ENCODE measurements at places on chromosomes 5 and 9.
A peak's percentile ranks its signal among the peaks of the same experiment; 100 is the strongest.

GRCh38 chr5:93904917-93905316 lies 163.5 kb upstream of the POU5F2 start:
- DNase-seq: no peak

DNA sequence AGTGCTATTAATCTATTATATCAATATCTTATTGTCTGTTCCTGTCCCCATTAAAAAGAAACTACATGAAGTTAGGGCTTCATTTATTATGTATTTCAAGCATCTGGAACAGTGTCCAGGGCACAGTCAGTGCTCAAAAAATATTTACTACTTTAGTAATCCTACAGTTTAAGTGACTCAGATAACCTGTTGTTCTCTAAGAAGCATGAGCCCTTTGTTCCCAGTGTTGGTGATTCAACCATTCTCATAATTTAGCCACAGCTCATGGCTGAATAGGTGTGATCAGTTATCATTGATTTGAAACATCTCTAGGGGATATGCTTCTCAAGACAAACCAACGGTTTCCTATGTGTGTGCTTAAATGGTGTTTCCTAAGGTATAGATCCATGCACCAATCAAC lies 292.7 kb downstream of the TMEM167A start:
- DNase-seq: no peak

DNA sequence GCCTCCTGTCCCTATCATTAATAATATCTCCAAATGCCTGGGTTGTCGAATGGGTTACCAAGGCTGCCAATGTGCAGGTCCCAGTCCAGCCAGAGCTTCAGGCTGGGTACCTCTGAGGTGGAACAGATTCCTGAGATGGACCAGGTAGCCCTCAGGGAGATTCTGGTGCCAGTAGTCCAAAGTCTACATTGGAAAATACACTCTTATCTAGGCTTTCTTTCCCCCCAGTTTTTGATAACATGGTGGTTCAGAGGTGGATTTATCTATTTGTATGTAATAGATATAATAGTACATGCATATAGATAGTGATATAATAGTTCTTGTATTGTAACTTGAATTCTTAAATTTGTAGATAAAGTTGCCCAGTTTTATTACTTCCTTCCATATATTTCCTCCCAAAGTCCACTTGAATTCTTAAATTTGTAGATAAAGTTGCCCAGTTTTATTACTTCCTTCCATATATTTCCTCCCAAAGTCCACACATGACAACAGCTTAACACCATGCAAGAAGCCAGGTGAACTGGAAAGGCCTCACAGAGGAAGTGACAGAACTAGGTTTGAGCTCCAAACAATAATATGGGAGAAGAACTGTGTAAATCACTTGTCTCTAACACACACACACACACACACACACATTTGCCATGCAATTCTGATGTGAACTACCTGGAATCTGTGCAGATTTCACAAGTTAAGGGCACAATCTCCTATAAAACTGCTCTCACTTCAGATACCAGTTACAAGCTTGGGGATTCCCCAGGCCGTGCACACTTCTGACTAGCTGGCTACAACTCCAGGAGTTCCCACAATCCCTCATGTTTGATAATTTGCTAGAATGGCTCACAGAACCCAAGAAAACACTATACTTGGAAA lies 30.7 kb upstream of the ERAP1 start:
- no peak for DNase-seq

DNA sequence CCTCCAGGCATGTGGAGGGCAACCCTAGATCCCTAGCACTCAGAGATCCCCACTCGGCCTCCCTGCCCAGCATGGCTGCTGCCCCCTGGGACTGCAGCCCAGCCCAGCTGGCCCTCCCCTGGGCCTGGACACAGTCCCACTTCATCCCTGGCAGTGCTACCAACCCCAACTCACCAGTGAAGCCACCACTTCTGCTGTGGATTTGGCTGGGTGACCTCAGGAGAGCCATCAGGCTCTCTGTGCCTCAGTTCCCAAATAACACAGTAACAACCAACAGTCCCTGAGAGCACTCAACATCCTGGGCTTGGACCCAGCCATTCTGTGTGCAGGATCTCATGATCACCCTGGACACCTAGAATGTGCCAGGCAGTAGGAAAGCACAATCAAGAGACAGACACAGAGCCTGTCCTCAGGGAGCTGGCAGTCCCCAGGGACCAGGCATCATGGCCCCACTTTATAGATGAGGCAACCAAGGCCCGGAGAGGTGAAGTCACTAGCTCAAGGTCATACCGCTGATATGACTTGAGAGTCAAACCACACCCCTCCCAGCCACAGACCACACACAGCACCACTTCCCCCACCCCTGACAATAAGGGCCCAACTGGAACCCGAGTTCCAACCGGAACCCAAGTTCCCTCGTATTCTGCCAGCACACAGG lies 4.7 kb upstream of the PSMB7 start:
- DNase-seq: peak; percentile 72

DNA sequence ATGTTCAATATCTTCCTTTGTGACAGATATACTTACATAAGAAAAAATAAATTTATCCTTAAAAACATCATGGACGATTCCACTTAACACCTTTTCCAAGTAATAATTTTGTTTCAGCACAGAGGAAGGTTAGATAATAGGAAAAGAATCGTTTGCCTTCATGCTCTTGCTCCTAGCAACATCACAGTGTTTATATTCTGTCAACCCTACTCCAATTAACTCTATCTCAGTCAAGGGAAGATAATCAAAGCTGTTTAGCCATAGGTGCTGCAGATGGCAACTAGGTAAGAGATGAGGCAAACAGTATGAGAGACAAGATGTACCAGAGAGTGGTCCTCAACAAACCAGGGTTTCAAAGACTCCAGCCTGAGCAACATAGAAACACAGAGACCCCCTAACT lies 55.6 kb downstream of the UBAP2 start:
- DNase-seq: no peak

- no peak for DNase-seq
Observed at GRCh38 chr5:28725001-28725400, 1686.6 kb upstream of the CDH9 start.

DNA sequence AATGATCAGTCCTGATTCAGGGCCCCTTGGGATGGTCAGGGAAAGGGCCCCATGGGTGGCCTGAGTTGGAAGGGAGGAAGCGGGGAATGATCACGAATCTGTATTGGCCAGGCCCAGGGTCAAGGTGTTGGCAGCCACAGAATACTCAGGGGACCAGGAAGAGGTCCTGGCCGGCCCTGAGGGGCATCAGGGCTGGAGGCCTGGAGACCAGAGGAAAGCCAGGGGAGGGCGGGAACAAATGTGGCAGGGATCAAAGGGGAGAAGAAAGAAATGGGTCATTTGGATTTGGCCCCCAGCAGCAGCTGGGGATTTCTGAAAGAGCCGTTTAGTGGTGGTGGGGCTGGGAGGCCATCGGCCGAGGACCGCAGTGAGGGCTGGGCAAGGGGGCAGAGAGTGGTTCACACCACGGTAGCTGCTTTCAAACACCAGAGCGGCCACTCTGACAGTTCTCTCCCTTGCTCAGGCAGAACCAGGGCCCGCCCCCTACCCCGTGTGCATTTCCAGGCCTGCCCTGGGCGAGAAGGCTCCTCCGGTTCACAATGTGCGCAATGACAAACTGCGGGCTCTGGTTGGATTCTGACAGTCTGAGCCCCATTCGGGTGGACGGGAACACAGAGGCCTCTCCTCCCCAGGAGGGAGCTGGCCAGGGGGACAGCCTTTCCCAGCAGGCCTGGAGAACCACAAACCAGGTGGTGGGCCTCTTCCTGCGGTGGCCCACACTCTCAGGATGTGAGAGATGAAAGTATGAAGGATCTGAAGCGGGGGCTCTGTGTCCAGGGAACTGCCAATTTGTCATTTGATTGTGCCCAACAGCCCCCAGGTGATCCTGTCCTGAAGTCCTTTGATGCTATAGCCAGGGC lies 220.3 kb upstream of the IER5L start:
- DNase-seq: no peak

GRCh38 chr5:1110307-1111240 lies 1.3 kb downstream of the SLC12A7 start:
- no peak for DNase-seq

DNA sequence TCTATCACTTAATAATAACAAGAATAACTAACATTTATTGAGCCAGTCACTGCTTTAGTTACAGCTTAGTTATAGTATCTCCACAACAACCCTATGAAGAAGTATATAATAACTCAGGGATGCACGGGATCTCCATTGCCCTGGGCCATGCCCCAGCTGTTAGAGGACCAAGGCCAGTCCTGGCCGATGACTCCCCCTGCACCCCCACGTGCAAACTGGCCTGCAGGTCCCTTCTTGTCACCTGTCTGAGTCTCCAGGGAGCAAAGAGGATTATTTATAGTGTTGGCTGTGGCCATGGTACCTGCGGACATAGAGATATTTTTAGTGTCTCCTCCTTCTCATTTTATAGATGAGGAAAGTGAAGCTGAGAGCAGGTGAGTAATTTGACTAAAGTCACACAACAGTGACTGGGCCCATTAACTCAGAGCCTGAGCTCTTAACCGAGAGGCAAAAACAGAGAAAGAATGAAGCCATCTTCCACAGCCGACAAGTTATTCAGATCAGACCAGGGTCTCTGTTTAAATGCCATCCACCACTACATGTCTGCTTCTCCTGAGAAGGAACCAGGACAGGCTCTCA lies 94.4 kb downstream of the TMEM215 start:
- no peak for DNase-seq

GRCh38 chr5:104431002-104431620 lies 868.5 kb upstream of the NUDT12 start:
- no peak for DNase-seq

GRCh38 chr9:4792054-4792571 lies 631 bp upstream of the RCL1 start:
- DNase-seq: no peak

DNA sequence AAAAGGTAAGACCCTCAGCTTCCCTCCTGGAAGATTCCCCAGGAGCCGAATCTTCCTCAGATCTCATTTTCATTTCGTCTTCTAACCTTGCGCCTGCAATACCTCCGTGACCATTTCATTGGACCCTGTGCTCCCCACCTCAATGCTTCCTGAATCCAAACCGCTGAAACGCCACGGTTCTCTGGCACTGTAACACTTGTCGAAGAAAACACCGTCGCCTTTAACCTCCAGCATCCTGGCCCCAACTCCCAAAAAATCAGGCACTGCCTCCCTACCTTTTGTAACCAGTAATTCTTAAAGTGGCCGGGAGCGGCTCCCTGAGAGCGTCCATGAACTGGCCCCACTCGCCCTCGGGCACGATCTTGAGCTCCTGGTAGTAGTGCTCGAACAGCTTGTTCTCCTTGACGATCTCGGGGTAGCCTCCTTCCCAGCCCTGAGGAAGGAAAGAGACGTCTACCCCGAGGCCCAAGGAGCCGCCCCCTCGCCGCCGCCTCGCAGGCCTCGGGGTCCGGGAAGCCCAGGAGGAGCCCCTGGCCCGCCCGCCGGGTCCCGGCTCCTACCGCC lies 438 bp downstream of the NSUN2 start:
- DNase-seq: no peak

GRCh38 chr9:118331622-118332045 lies 627.4 kb downstream of the TLR4 start:
- no peak for DNase-seq

DNA sequence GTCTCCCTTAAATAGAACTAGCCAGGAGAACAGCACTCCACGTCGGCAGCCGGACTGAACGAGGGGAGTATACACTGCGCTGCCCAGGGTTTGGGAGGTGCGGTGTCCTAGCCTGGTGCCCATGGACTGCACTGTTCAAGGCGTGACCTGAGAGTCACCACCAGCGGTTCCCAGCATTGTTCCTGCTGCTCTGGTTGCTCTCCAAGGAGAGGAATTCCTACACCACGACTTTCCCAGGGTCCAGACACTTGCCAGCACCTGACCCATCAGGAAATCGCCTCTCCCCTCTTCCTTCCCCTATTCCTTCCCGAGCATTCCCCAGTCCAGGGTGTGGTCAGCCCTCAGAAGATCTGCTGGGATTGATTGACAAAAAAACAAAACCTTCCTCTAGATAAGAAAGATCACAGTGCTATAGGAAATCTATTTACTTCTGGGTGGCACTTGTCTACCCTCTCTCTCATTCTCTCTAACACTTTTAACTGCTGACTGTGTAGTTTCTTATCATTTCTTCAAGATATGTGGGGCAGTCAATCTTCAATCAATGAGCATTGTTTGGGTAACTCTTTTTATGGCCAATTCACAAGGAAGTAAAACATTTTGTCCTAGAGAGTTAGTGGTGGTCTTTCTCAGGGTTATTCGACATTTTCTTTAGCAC lies 297.8 kb upstream of the ACTBL2 start:
- DNase-seq: no peak

DNA sequence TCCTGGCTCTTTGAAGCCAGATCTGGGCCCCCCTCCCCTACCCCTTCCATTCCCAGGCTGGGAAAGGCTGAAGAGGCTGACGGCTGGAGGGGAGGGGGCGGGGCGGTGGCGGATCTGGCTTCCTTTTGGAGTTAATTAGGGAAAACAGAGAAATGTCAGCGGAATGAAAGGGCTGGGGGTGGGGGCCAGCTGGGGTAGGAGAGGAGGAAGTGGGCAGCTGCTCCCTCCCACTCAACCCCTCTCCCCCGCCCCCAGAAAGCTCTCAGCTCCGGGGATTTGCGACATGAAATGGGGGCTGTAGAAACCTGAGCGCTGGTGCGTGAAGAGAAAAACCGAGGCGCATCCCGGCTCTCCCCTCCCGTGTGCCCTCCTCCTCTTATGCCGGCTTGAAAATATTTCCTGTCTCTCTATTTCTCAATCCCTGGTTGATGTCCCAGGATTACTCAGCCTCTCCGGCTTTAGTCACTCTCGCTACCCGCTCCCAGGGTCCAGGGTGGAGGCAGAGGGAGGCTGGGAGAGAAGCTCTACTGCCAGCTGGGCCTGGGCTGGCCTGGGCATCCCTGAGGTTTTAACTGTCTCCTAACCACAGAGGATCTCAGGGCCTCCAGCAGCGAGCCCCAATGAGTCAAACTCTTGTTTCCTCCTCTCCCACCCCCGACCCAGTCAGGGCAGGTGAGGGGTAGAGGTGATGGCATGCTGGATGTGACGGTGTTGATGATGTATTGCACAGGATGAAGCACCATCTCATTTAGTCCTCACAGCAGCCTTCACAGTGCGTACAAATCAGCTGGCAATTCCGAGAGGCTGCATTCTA lies 20.1 kb downstream of the PCDHGC5 start:
- no peak for DNase-seq

GRCh38 chr9:123769719-123770118 lies 160.2 kb downstream of the DENND1A start:
- no peak for DNase-seq

- no peak for DNase-seq
Observed at GRCh38 chr9:114771889-114772288, 34.0 kb downstream of the TNFSF15 start.

- DNase-seq: no peak
Observed at GRCh38 chr9:2234371-2234893, 219.3 kb downstream of the SMARCA2 start.
